AG09309 (cell line): ENCODE measurements at places on chromosomes 1 and 21.
A peak's percentile ranks its signal among the peaks of the same experiment; 100 is the strongest.

DNA sequence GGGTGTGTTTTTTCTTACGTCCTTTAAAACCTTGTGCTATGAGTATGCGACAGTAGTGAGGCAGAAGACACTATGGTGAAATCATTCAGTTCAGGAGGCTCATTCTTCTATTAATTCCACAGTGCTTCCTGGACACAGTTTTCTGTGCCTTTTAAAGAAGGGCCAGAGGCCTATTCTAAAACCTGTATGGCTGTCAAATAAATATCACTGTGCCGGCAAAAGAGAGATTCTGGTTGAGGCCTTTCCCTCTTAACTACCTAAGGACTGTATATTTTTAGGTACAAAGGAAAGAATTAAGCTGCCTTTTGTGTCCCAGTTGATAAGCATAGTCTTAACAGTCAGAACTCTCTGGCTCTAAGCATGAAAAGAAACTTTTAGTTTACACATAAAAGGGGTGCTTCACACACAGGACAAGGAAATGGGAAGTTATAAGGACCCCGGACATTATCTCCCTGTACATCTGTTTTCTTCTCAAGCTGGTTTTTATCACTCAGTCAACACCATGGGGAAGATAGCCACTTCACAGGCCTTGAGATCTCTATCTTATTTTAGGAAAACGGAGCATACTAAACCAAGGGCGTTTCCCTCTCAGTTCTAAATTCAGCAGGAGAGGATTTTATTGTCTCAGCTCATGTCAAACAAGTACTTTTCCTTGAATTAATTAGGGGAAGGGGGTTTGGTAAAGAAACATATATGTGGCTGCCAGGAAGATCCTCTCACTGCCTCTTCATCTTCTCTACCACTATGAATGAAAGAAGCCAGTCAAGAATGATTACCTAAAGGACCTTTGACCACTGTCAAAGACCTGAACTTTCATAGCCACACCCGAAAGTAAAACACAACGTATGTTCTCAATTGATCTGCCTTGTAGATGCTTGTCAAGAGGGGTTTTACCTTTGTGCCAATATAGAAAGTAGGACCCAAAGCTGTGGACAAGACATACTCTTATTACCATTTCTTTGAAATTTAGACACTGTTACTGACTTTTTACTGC, 71.4 kb upstream of the HSPA13 start:
- DNase-seq: no peak

GRCh38 chr21:46286648-46287002, 483 bp downstream of the YBEY start:
- no peak for DNase-seq

GRCh38 chr1:39305555-39305954, 101.1 kb downstream of the MACF1 start:
- no peak for DNase-seq

DNA sequence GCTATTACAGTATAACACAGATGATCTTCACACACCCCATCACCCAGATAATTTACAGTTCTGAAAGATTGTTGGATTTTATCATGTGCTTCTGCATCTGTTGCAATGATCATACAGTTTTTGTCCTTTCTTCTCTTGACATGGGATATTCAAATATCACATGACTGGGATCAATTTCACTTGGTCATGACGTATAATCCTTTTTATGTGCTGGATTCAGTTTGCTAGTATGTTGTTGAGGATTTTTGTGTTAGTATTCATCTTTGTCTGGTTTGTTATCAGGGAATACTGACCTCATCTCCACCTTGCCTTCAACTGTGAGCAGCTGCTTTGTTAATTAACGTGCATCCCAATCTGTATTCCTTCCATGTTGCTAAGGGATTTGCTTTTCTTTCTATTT, 44.7 kb upstream of the DISC1 start:
- DNase-seq: no peak

GRCh38 chr1:222124602-222125001, 382.7 kb upstream of the DUSP10 start:
- no peak for DNase-seq

GRCh38 chr21:15752763-15753407, 23.1 kb downstream of the USP25 start:
- DNase-seq: no peak

DNA sequence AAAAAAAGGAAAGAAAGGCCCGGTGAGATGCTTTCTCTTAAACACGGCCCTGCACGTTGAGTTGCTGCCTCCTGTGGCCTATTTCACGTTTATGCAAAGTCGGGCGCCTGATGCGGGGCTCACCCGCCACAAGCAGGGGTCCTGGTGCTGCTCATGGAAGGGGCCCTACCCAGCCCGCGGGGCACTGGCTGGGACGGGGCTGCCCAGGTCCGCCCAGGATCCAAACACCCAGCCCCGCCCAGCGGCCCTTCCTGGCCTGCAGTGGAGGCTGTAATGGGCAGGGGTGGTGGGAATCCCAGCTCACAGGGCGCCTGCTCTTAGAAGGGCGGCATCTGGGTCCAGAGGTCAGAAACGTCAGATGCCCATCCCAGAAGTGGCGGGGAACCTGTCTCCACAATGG, 1.6 kb downstream of the COL6A2 start:
- DNase-seq: no peak

DNA sequence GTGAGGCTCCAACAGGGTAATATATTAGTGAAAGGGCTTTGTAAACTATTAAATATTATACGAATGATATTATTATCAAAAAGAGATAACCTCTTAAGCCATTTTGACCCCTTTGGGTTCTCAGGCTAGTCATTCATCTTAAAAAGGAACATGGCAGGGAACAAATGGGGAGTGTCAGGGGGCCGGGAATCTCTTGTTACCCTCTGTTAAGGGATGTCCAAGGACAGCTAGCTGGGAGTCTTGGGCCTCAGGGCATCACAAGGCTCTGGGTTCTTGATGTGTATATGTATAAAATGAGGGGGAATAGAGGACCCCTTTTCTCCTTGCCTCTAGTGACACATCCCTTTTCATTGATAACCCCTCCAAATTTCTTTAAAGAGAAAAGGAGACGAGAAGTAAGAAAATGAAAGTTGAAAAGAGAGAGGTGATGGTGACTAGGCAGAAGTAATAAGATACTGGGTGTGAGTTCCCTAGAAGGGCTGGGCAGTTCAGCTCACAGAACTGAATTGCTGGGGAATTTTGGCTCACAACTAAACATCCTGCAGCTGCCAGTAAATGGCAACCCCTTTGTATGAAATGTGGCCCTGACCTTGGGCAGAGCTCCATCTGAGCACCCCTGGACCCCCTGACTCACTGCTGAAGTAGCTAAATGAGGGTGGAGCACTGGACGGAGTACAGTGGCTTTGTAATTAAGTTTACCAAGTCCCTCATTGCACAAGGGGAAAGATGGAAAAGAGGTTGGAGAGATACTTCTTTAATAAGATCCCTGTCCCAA, 20.0 kb upstream of the ZNF326 start:
- peak; percentile 70 for DNase-seq
